ENCODE measurements at places on chromosomes 13 and 19. TPM values are rescaled to one million over a fixed set of nuclear protein-coding genes. Genes with fewer than 3 reads are reported as not detected.

GRCh38 chr13:38045278-38046048 is 175.9 kb upstream of the TRPC4 start:
- DNase-seq = no peak

- no peak for DNase-seq
These were observed 809.3 kb downstream of the UQCRFS1 start for GRCh38 chr19:28403690-28404089.

- DNase-seq = no peak
These were observed 309.5 kb downstream of the MTUS2 start for GRCh38 chr13:29129616-29130015.

- DNase-seq = peak; percentile 10
These were observed 1.5 kb downstream of the ILF3 start for GRCh38 chr19:10655457-10656312.

DNA sequence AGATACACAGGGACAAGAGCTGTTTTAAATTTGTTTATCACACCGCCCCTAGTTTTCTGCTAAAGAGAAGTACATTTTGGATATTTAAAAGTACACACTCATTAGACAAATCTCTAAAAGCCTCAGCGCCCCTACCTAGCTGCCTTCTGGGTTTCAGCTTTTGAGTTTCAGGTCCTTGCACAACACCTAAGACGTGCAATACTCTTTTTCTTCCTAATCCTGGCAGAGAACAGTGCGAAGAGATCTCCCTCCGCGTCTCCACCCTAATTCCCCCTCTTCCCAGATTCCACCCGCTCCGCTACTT is 421 bp upstream of the KLF5 start:
- no peak for DNase-seq

The PRSS57 gene
- polyA plus RNA-seq = 0.32 TPM

The OVOL3 gene
- 0.27 TPM for polyA plus RNA-seq

The SYMPK gene
- polyA plus RNA-seq = 77.6 TPM

- DNase-seq = no peak
These were observed 49.1 kb upstream of the MEDAG start for GRCh38 chr13:30857018-30857417.

DNA sequence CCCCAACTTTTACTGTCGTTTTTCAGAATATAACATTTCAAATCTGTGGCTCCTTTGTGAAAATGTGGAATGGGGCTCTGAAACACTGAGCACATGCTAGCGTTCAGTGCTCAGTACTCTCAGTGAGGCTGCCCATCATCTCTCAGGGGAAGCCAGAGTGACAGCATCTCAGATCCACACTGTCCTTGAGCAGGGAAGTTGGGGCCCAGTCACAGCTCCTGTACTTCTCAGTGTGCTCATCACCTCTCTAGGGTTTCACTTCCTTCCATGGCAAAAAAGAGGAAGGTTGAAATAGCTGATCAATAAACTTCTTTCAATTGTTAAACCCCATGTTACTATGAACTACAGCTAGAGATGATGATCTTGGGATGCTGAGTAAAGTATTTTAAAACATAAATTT is 565.9 kb upstream of the SPRY2 start:
- no peak for DNase-seq

- DNase-seq = no peak
These were observed 1.2 kb downstream of the SAMD1 start for GRCh38 chr19:14089412-14089661.

The ZNF211 gene
- 40.1 TPM for polyA plus RNA-seq
